Renal cortex interstitium (tissue), 15 donors: ENCODE measurements at places on chromosomes 3 and 15.

GRCh38 chr3:111598552-111598951 lies 3.4 kb upstream of the ZBED2 start:
- no peak for DNase-seq

- no peak for DNase-seq
Observed at GRCh38 chr15:78350058-78350457, 9.9 kb downstream of the CRABP1 start.

GRCh38 chr3:13494463-13495350 lies 14.6 kb downstream of the HDAC11 start:
- no peak for DNase-seq

GRCh38 chr15:85609492-85609891 lies 185.2 kb downstream of the KLHL25 start:
- no peak for DNase-seq

DNA sequence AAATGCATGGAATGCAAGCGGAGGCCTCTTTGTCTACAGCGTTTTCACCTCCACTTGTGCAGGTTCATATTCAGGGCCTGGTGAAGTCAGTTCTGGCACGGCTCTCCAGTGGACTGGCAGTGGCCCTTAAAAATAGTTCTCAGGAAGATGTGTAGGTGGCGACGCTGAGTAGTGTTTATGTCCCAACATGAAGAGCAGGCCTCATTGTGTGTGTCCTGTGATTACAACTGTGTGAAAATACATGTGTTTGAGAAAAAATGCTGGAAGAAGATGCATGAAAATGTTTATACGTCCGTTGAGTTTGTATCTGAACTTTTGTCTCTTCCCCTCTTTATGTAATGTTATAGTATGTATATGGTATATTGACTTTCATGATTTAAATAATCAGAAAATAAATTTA lies 7.2 kb downstream of the LIPC start:
- no peak for DNase-seq

DNA sequence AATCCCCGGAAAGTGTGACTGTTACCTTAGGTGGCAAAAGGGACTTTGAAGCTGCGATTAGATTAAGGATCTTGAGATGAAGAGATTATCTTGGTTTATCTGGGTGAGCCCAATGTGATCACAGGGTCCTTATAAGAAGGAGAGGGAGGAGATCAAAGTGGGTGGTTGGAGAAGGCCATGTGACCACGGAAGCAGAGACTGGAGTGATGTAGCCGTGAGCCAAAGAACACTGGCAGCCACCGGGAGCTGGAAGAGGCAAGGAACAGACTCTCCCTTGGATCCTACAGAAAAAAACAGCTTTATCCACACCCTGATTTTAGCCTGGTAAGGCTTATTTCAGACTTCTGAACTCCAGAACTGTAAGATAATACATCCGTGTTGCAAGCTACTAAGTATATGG lies 29.9 kb downstream of the CRABP1 start:
- DNase-seq = no peak

DNA sequence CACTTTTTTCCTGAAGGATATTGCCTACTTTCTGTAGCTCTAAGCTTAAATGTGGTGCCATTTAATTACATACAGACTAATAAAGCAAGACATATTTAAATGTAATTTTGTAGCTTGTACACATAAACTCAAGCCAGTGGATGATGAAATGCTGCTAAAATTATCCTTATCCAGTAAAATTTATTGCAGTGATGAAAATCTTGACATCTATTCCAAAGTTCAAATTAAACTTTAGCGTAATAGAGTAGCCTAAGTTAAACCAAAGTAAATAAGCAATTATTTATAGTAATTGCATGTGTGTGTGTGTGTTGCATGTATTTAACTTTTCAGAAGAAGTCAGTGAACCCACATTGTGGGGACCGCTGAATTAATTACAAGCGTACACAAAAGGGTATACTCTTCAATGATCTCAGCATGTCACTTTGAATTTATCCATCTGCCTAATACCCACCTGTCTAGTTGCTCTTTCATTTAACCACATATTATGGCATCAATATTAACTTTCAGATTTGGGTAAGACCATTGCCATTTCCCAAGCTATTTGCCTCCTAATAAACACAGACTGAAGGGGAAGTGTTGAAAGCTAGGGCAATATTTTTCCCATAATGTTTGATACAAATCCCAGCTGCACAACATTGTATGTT lies 85.0 kb downstream of the MECOM start:
- DNase-seq = no peak

- DNase-seq = no peak
Observed at GRCh38 chr3:50111757-50112156, 23.0 kb downstream of the RBM5 start.

GRCh38 chr3:149555927-149556326 lies 81.4 kb downstream of the TM4SF4 start:
- DNase-seq = no peak

GRCh38 chr3:10761583-10761982 lies 54.4 kb upstream of the SLC6A11 start:
- no peak for DNase-seq

- DNase-seq = no peak
Observed at GRCh38 chr3:16178628-16178988, 4.1 kb downstream of the GALNT15 start.

- no peak for DNase-seq
Observed at GRCh38 chr3:56858331-56858730, 56.6 kb upstream of the ARHGEF3 start.
